ENCODE measurements at places on chromosomes 16 and 17. TPM values are rescaled to one million over a fixed set of nuclear protein-coding genes. Genes with fewer than 3 reads are reported as not detected.
A peak's percentile ranks its signal among the peaks of the same experiment; 100 is the strongest.

LRRC36 gene
- 1.1 TPM for total RNA-seq

CCL3 gene
- 2.0 TPM for total RNA-seq

MVP gene
- total RNA-seq = 450 TPM

TNP2 gene
- not detected for total RNA-seq

ARHGAP44 gene
- 46.3 TPM for total RNA-seq

SMIM36 gene
- not detected for total RNA-seq

- no peaks in the 10 kb centered on the region for H3K27me3 ChIP-seq
- H3K4me1 ChIP-seq = no peaks in the 10 kb centered on the region
- H3K27ac ChIP-seq = no peak overlapping the region
- no peaks in the 10 kb centered on the region for H3K36me3 ChIP-seq
Measured at GRCh38 chr17:49851387-49852291, 3.8 kb upstream of the TAC4 start.

- no peak overlapping the region for H3K4me3 ChIP-seq
- no peaks in the 10 kb centered on the region for H3K27me3 ChIP-seq
- H3K27ac ChIP-seq = no peak overlapping the region
- DNase-seq = no peak
Measured at GRCh38 chr16:54246454-54246821, 40.1 kb downstream of the IRX3 start.

- H3K36me3 ChIP-seq = peaks cover 4% of the 10 kb centered on the region
- no peak for DNase-seq
- no peak overlapping the region for H3K27ac ChIP-seq
- no peaks in the 10 kb centered on the region for H3K4me1 ChIP-seq
Measured at GRCh38 chr16:70258946-70259345, 7.2 kb upstream of the EXOSC6 start.

- DNase-seq = no peak
- H3K4me1 ChIP-seq = peaks cover 12% of the 10 kb centered on the region
- H3K27me3 ChIP-seq = no peaks in the 10 kb centered on the region
- no peak overlapping the region for H3K4me3 ChIP-seq
- H3K36me3 ChIP-seq = no peaks in the 10 kb centered on the region
Measured at GRCh38 chr17:45118691-45119090, 13.6 kb downstream of the PLCD3 start.

GRCh38 chr16:85735946-85736345 lies 14.9 kb downstream of the C16orf74 start:
- H3K36me3 ChIP-seq = no peaks in the 10 kb centered on the region
- H3K4me1 ChIP-seq = no peaks in the 10 kb centered on the region
- DNase-seq = no peak
- no peak overlapping the region for H3K4me3 ChIP-seq
- no peak overlapping the region for H3K27ac ChIP-seq

DNA sequence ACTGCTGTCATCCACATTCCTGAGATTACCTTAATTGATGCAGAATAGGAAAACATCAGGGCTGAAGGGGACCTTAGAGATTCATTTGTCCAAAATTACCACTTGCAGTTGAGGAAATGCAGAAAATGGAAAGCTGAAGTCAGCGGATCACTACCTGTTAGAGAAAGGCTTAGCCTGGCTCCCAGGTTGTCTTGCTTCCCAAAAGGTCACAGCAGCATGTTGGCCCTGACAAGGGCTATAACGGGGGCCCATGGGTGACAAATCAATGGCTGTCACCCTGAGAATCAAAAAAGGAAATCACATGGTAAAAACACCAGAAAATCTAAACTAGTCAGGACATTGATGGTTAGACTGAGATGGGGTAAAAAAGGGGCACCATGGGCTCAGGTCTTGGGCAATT lies 51.7 kb downstream of the HLF start:
- no peaks in the 10 kb centered on the region for H3K36me3 ChIP-seq
- no peak overlapping the region for H3K4me3 ChIP-seq
- H3K27ac ChIP-seq = no peak overlapping the region
- no peaks in the 10 kb centered on the region for H3K4me1 ChIP-seq
- no peaks in the 10 kb centered on the region for H3K27me3 ChIP-seq
- DNase-seq = no peak

- H3K4me1 ChIP-seq = no peaks in the 10 kb centered on the region
- no peak overlapping the region for H3K27ac ChIP-seq
- H3K36me3 ChIP-seq = no peaks in the 10 kb centered on the region
- no peak for DNase-seq
- H3K27me3 ChIP-seq = no peaks in the 10 kb centered on the region
Measured at GRCh38 chr16:56777001-56777400, 47.1 kb downstream of the NUP93 start.

DNA sequence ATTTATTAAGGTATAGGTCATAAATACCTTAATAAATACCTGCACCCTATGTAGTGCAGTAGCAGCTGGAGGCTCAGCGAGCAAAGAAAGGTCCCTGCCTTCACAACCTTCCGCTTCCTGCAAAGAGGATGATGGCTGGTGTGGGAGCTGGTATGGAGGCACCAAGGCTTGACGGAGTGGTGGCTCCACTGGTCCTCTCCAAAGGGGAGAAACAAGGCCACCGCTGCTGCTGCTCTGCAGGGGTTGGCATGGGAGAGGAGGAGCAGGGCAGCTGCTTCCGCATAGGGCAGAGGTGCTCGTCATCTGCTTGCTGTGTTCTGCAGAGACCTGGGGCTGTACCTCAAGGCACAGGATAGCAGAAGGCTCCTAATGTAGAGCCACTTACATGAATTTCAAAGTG lies 52.8 kb downstream of the NDEL1 start:
- H3K4me1 ChIP-seq = no peaks in the 10 kb centered on the region
- no peaks in the 10 kb centered on the region for H3K36me3 ChIP-seq
- H3K27ac ChIP-seq = no peak overlapping the region
- no peak for DNase-seq
- H3K4me3 ChIP-seq = no peak overlapping the region

DNA sequence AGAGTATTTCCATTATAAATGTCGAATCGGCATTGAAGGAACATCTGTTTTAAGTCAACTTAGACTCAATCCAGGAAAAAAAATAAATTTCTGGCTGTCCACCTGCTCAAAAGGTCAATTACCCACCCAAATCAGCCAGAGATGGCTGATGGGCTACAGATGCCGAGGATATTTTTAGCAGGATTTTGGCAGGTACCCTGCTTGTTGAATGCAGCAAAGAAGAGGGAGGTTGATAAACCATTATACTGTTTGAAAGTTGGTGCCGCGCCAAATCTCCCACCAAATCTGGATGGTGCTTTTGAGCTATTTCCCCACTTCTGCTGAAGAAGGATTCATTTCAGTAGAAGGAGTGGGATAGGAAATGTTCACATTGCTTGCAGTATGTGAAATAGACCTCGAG lies 537.7 kb downstream of the MAF start:
- H3K27me3 ChIP-seq = no peaks in the 10 kb centered on the region
- H3K4me3 ChIP-seq = no peak overlapping the region

DNA sequence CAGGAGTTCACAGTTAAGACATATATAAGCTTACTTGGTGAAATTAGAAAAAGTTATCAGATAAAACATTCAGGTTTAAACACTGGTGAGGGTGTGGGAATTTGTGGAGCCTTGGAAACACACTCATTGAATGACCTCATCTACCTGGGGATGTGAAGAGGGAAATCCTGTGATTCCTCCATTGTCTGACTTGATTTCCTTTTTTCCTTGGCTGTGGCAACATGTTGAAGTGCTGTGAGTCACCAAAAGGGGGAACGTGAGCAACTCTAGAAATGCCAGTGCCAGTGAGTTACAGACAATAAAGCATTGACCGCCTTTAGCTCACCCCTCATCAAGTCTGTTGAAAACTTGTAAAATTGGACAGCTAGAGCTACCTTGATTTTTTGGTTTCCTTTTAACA lies 1.8 kb downstream of the HMOX2 start:
- H3K4me1 ChIP-seq = peaks cover 5% of the 10 kb centered on the region
- no peak overlapping the region for H3K4me3 ChIP-seq

DNA sequence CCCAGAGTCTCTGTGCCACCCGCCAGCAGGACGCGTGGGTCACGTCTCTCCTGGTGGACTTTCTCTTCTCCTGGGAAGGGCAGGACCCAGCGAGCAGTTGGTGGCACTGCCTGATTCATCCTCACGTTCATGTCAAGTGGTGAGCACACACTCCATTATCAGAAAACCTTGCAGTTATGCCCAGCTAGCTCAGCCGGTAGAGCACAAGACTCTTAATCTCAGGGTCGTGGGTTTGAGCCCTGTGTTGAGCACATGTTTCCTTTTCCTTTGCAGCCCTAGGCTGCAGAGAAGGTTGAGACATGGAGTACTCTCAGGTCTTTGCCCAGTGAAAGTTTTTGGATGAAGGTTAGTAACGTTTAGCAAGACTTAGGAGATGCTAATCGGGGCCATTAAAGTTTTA lies 8.0 kb downstream of the OR1F1 start:
- H3K4me3 ChIP-seq = no peak overlapping the region
- H3K27ac ChIP-seq = no peak overlapping the region
- no peak for DNase-seq
- H3K27me3 ChIP-seq = peaks cover 22% of the 10 kb centered on the region

- peaks cover 9% of the 10 kb centered on the region for H3K4me1 ChIP-seq
- no peaks in the 10 kb centered on the region for H3K27me3 ChIP-seq
- peak; percentile 53 for DNase-seq
- peak overlapping the region; percentile 86 for H3K4me3 ChIP-seq
Measured at GRCh38 chr17:65557349-65558310, 3.8 kb downstream of the AXIN2 start.

DNA sequence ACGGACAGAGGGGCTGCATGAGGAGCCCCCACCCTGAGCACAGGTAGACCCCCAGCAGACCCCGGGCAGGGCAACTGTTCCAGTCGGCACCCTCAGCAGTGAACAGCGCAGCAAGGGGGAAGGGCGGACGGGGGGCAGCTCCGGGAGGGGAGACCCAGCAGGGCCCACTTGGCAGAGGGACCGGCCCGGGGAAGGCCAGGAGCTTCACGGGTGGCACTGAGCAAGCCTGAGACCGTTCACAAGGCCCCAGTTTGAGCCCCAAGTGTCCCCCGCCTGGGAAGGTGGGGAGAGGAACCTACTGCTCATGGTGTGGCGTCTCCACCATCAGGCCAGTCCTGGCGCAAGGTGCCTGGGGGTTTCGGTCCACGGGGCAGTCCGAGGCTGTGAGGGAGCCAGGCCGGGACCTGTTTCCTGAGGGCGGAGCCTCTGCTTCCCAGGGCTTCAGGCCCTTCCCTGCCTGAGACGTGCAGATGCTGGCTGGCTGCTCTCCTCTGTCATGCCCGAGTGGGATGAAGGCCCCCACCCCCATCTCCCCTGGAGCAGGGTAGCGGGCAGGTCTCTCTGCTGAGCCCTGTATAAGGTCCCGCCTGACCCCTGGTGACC lies 54.4 kb upstream of the GNG13 start:
- H3K4me1 ChIP-seq = no peaks in the 10 kb centered on the region
- H3K27me3 ChIP-seq = no peaks in the 10 kb centered on the region

- no peak overlapping the region for H3K27ac ChIP-seq
- no peak overlapping the region for H3K4me3 ChIP-seq
- no peak for DNase-seq
- no peaks in the 10 kb centered on the region for H3K4me1 ChIP-seq
- no peaks in the 10 kb centered on the region for H3K27me3 ChIP-seq
Measured at GRCh38 chr17:8039611-8040168, 831 bp downstream of the ALOX15B start.

DNA sequence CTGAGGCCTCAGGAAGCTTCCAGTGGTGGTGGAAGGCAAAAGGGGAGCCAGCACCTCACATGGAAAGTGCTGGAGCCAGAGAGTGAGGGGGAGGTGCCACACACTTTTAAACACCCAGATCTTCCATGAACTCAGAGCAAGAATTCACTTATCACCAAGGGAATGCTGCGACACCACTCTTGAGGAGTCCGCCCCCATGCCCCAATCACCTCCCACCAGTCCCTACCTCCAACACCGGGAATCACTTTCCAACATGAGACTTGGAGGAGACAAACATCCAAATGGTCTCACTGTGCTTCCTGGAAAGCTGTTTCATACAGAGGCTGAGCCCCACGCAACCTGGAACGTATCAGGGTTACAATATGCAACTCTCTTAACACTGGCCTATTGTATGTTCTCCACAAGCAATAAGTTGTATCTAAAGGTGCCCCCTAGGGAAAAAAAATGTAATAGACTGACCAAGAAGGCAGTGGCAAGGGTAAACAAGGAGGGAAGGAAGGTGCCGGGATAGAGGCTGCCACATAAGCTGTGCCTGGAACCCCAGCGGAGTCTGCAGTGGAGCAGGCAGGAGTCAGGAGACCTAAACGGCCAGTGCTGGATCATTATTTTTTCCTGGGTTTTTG lies 106.7 kb upstream of the FOXF1 start:
- H3K27ac ChIP-seq = no peak overlapping the region
- no peak for DNase-seq
- H3K27me3 ChIP-seq = no peaks in the 10 kb centered on the region
- H3K36me3 ChIP-seq = no peaks in the 10 kb centered on the region

DNA sequence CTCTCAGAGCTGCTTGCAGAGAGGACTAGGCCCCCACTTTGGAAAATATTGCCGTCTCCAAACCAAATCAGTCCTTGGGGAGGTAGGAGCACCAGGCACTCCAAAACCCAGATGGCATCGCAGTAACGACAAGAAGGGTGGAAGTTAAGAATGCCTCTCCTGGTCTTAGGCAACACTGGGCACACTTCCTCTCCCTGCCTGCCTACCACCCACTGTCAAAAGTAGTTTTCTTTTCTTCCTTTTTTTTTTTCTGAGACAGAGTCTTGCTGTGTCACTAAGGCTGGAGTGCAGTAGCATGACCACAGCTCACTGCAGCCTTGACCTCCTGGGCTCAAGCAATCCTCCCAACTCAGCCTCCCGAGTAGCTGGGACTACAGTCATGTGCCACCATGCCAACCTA lies 47.2 kb downstream of the SRL start:
- H3K4me1 ChIP-seq = no peaks in the 10 kb centered on the region
- H3K36me3 ChIP-seq = no peaks in the 10 kb centered on the region
- no peaks in the 10 kb centered on the region for H3K27me3 ChIP-seq
- no peak overlapping the region for H3K27ac ChIP-seq
- H3K4me3 ChIP-seq = no peak overlapping the region
- DNase-seq = no peak

GRCh38 chr17:78154903-78155811 lies 9.0 kb downstream of the C17orf99 start:
- no peaks in the 10 kb centered on the region for H3K27me3 ChIP-seq
- no peaks in the 10 kb centered on the region for H3K36me3 ChIP-seq
- peak overlapping the region; percentile 47 for H3K27ac ChIP-seq
- DNase-seq = peak; percentile 68
- peaks cover 4% of the 10 kb centered on the region for H3K4me1 ChIP-seq

DNA sequence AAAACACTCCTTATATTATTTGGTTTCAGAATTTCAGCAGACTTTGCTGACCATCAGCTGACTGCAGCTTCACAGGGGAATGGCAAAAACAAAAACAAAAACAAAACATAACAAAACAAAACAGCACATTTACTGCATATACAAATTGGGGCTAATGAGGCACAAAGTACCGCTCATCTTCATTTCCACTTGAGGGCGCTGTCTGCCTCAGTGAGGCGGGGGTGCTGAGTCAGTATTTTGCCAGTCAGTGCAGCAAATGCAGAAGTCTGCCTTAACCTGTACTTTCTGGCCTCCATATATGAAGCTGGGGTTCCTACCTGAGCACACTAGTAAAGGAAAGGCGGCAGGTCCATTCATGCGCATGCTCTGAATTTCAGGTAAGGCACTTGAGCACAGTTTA lies 13.5 kb upstream of the DYNLRB2 start:
- DNase-seq = peak; percentile 25
- no peaks in the 10 kb centered on the region for H3K4me1 ChIP-seq

GRCh38 chr16:86662195-86662594 lies 83.8 kb downstream of the FOXL1 start:
- H3K27ac ChIP-seq = no peak overlapping the region
- no peak overlapping the region for H3K4me3 ChIP-seq
- peaks cover 8% of the 10 kb centered on the region for H3K4me1 ChIP-seq
- H3K27me3 ChIP-seq = no peaks in the 10 kb centered on the region

GRCh38 chr17:74172700-74173099 lies 30.8 kb upstream of the RPL38 start:
- DNase-seq = no peak
- no peak overlapping the region for H3K4me3 ChIP-seq
- no peak overlapping the region for H3K27ac ChIP-seq
- no peaks in the 10 kb centered on the region for H3K36me3 ChIP-seq
- peaks cover 4% of the 10 kb centered on the region for H3K27me3 ChIP-seq

Measured in colonic mucosa (tissue), 4 donors.